NCI-H1417 (cell line): ENCODE measurements at places on chromosomes 1 and 21.

DNA sequence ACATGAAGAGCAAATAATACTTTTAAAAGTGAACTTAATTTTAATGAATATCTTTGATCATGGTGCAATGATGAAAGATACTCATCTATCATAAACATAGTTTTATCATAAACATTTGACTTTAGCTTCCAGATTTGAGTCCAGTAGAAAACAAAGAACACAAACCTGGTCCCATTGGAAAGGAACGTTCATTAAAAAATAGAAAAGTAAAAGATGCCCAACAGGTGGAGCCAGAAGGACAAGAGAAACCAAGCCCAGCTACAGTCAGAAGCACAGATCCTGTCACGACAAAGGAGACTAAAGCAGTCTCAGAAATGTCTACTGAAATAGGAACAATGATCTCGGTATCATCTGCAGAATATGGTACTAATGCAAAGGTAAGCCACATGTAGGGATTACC, 55.6 kb upstream of the MYOCOS start:
- no peak for DNase-seq

- no peak for DNase-seq
Observed at GRCh38 chr1:245052258-245052657, 102.5 kb upstream of the KIF26B start.

GRCh38 chr1:100053119-100053518, 79.6 kb downstream of the SASS6 start:
- no peak for DNase-seq

DNA sequence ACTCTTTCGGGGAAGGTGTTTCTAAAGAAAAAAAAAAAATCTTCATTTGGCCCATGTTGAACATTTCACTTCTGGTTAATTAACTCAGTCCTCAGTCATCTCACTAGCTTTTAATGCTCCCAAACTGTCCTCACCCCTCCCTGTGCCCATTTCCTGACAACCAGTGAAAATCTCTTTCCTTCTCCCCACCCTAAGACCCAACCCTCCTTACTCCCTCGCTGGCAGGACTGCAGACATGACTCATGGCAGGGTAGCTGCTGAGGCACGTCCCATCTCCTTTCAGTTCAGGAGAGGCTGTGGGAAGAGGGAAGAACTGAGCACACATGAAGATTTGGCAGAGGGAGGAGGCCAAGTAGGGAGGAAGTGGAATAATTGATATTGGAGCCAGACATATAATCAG, 12.6 kb downstream of the PKP1 start:
- DNase-seq = no peak

DNA sequence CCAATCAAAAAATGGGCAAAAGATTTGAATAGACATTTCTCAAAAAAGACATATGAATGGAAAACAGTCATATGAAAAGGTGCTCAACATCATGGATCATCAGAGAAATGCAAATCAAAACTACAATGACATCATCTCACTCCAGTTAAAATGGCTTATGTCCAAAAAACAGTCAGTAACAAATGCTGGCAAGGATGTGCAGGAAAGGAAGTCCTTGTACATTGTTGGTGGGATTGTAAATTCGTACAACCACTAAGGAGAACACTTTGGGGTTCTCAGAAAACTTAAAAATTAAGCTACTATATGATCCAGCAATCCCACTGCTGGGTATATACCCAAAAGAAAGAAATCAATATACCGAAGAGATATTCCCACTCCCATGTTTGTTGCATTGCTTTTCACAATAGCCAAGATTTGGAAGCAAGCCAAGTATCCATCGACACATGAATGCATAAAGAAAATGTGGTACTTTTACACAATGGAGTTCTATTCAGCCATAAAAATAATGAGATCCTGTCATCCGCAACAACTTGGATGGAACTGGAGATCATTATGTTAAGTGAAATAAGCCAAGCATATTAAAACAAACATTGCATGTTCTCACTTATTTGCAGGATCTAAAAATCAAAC, 17.9 kb downstream of the GBP5 start:
- peak; percentile 54 for DNase-seq

GRCh38 chr1:180579961-180580611, 21.3 kb downstream of the OVAAL start:
- peak; percentile 78 for DNase-seq

- no peak for DNase-seq
Observed at GRCh38 chr1:201349092-201349491, 28.4 kb downstream of the TNNT2 start.

GRCh38 chr1:30634507-30634906, 88.9 kb downstream of the MATN1 start:
- DNase-seq = no peak

GRCh38 chr1:77624102-77624501, 58.4 kb downstream of the ZZZ3 start:
- DNase-seq = no peak

GRCh38 chr1:27626031-27626935, 8.7 kb downstream of the FGR start:
- no peak for DNase-seq

- no peak for DNase-seq
Observed at GRCh38 chr1:84634536-84635205, 55.6 kb downstream of the SSX2IP start.

DNA sequence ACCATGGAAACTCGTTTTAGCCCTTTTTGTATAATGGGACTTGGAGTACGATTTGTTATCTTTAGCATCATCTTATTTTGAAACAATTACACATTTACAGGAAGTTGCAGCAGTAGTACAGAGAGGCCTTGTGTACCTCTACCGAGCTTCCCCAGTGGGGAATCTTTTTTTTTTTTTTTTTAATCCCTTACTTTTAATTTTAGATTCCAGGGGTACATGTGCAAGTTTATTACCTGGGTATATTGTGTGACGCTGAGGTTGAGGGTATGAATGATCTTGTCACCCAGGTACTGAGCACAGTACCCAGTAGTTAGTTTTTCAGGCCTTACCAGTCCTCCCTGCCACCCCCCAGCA, 45.9 kb downstream of the HHAT start:
- no peak for DNase-seq

DNA sequence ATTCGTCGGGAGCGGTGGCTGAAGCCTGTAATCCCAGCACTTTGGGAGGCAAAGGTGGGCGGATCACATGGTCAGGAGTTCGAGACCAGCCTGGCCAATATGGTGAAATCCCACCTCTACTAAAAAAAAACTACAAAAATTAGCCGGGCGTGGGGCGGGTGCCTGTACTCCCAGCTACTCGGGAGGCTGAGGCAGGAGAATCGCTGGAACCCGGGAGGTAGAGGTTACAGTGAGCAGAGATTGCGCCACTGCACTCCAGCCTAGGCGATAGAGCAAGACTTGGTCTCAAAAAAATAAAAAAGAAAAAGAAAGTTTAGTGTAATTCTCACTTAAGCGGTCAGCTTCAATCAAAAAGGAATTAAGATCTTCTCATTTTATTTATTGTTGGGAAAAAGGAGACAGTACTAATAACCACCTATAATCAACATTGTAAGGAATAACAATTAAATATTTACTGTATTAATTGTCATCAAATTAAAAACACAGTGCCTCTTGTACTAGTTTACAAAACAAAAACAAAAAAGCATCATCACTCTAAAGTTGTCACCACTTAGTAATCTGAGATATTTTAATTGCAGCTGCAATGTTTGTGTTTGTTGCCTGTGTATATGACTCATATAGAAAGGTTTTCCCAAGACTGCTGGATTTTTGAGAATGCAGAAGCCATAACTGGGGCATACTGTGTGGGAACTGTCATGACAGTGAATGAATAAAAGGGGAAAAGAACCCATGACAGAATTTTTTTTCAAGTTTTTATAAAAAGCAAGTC, 3.7 kb downstream of the FBXO42 start:
- DNase-seq = no peak

GRCh38 chr1:234782791-234783190, 172.8 kb upstream of the IRF2BP2 start:
- DNase-seq = no peak

GRCh38 chr1:7578206-7578605, 192.9 kb upstream of the VAMP3 start:
- DNase-seq = no peak

GRCh38 chr1:204992201-204992997, 50.6 kb upstream of the CNTN2 start:
- no peak for DNase-seq

- DNase-seq = no peak
Observed at GRCh38 chr1:87120779-87121178, 206.3 kb downstream of the HS2ST1 start.

- DNase-seq = no peak
Observed at GRCh38 chr1:96387785-96388184, 333.8 kb upstream of the PTBP2 start.
